Ammon's horn (tissue), 1 donor: ENCODE measurements at places on chromosomes 3 and 15.

GRCh38 chr3:24508423-24508839 is 13.8 kb upstream of the THRB start:
- no peak for DNase-seq

DNA sequence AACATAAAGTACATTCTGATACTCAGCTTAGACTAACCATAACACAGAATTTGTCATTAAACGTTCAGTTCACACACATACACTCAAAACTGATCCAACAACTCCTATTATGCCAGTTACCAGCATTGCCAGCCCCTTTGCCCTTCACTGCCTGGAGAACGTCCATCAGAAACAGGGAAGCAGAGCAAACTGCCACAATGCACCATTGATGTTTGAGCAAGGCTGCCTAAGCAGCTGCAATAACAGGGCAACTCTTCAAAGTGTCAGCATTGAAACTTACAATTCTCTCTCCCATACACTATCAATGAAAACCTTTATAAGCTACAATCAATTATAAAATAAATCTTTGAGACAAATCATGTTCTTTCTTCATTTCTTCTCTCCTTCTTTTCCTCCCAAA is 85.1 kb downstream of the ZBTB20 start:
- peak; percentile 96 for DNase-seq

- no peak for DNase-seq
Observed at GRCh38 chr3:127691489-127691888, 18.7 kb downstream of the ABTB1 start.

DNA sequence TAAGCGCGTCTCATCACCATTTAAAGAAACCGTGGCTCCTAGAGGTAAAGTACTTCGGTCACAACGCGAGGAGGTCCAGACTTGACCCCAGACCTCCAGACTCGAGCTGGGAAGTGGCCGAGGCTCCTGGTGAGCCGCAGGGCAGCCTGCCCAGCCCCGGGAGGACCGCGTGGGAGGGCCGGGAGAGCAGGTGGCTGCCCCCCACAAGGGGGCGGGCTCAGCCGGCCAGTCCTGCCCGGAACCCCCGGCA is at the start of gene SLC27A2:
SLC27A2 (plus strand) TSS at position 228 of the 250 bp plus-strand sequence. CDS start 232 bp downstream, outside the sequence.
- DNase-seq, result peak; percentile 19

- DNase-seq, result no peak
Observed at GRCh38 chr3:142947352-142947751, 16.1 kb downstream of the PAQR9 start.

DNA sequence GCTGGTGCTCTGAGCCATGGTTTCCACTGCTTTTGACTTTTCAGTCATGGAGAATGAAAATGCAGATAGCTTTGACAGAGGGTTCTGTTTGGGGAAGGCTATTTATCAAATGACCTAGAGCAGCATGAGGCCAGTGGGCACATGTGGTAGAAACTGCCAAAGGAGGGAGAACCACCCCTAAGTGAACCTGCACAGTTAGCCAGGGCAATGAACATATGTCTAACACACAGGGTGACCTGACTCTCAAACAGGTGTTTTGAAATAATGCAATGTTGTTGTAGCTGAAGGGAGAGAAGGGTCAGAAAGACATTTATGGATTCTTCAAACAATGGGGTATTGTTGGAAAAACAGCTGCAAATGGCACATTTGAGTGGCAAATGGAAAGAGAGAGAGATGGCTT is 174.4 kb upstream of the FAM3D start:
- DNase-seq, result no peak

DNA sequence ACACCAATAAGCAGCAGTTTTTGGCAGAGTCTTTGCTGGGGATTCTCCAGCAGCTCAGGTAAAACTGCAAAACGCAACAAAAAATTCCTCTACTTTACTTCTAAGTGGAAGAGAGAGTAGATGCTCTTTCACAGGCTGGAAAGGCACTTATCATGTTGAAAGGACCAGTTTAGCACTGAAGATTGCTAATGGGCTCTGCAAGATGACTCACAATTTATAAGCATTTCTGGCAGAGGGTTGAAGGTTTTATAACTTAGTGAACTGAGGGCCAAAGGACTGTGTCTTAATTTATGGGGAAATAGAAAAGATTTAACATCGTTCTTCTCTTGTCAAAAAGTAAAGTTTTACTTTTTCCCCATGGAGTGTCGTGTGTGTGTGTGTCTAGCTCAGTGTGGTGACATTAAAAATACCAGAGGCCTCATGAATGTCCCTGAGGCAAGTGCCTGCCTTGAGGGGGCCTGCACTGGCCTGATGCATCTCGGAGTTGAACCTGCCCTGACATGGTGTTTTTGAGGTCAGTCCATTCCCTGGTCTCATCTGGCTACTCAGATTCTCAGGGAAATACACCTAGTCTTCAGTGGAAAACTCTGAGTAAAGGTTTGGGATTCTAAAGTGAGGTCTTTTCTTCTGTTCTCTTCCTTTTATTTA is 1092.0 kb downstream of the NAALADL2 start:
- DNase-seq, result no peak

GRCh38 chr3:36776436-36776835 is 12.1 kb upstream of the DCLK3 start:
- DNase-seq, result no peak

DNA sequence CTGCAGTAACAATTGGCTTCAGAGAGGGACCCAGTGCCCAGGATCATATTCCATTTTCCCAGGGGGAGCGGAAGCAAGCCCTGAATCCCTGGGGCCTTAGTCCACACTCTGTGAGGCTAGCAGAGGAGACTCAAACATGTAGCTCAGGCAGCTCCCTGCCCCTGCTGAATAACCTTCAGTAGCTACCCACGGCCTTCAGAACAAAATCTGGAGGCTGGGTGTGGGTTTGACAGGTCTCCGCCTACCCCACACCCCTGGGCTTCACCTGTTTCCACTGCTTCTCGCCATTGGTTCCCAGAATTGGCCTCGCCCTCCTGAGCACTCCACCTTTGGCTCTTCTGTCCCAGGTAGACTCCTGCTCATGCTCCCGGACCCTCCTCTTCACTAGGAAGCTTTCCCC is 93.6 kb upstream of the ATP2B2 start:
- DNase-seq, result no peak

GRCh38 chr3:115068799-115069198 is 78.3 kb downstream of the ZBTB20 start:
- no peak for DNase-seq

DNA sequence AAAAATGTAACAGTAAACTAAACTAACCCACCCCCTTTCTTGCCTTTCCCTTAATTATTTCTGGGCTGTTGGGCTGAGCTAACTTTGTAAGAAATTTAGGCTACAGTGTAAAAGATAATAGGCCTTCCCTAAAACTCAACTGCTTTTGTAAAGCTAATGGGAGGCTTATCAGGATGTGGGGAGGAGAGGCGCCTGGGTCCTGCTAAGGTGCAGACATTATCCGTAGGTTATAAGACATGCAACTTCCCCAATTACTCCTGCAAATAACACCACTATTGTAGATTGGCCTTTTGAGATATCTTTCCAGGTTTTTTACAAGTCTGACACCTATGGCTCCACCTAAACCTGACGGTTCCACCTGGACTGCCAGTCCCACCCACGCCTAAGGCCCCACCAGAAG is 88.3 kb downstream of the NPAP1 start:
- DNase-seq, result no peak

- DNase-seq, result no peak
Observed at GRCh38 chr15:38975282-38975990, 410.8 kb upstream of the RASGRP1 start.

GRCh38 chr3:21839176-21839575 is 88.2 kb upstream of the ZNF385D start:
- DNase-seq, result no peak

DNA sequence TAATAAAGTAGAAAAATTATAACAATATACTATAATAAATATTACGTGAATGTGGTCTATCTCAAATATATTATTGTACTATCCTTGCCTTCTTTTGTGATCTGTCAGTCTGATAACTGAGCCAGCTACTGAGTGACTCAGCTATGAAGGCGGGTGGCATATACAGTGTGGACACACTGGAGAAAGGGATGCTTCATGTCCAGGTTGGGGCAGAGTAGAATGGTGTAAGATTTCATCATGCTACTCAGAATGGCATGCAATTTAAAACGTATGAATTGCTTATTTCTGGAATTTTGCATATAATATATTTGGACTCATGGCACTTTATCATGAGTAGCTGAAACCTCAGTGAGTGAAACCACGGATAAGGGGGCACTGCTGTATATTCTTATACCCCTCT is 172.9 kb upstream of the TBC1D5 start:
- no peak for DNase-seq
